ENCODE measurements at places on chromosomes 12 and 14. TPM values are rescaled to one million over a fixed set of nuclear protein-coding genes. Genes with fewer than 3 reads are reported as not detected.
A peak's percentile ranks its signal among the peaks of the same experiment; 100 is the strongest.

The BTG1 gene
- polyA plus RNA-seq: 644 TPM

- no peak for DNase-seq
Measured at GRCh38 chr12:124754949-124755800, 108.5 kb downstream of the SCARB1 start.

GRCh38 chr12:124322271-124322998, 27.5 kb downstream of the RFLNA start:
- no peak for DNase-seq

DNA sequence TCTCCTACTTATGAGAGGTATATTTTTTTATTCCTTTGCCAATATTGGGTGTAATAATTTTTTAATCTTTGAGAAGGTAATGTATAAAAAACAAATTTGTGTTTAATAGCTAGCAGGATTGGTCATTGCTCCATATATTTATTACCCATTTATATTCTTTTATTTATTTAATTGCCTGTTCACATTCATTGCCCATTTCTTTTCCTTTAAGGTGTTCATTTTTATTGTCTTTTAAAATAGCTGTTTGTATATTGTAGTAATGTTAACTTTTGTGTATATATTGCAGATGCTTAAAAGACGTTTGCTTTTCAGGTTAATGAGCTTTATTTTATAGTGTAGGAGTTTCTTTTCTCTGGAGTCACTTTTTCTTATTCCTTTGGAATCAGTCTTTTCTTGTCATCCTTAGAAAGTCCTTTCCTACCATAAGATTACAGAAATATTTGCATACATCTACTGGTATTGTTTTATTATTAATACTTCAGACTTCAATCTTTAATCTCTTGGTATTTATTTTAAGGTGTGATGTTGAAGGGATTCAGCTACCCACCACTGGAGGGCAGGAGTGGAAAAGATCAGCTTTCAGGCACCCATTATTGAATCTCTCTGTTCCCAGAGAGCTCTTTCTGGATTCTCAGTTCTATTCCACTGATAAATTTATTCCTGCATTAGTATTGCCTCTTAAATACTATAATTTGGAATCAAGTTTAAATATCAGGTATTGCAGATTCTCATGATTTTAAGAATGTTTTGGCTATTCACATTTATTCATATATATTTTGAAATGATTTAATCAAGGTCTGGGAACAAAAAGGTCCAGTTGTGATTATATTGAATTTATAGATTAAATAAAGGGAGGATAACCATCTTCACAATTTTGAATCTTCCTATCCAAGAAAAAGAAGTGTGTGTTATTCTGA, 17.3 kb downstream of the PPM1A start:
- DNase-seq: peak; percentile 11

DNA sequence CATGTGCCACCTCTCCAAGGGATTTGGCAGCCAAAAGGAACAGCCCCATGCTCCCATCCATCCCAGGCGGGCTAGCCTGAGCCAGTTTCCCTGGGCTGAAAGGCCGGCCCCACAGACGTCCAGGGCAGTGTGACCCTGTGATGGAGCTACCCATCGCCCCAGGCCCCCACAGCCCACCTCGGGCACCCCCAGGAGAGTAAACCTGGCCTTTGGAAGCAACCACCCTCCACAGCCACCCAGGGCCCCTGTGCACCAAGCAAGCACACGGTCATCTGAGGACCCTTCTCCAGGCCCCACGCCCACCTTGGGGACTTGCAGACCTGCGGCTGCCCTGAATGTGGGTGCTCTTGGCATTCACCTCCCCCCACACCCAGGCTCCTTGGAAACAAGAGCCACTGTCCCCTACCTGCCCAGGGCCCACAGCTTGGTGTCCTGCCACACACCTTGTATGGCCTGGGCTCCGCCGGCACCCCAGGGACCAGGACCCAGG, 8.4 kb downstream of the AHNAK2 start:
- DNase-seq: no peak

GRCh38 chr12:40622246-40622838, 69.9 kb upstream of the CNTN1 start:
- no peak for DNase-seq

- no peak for DNase-seq
Measured at GRCh38 chr12:34342048-34342447, 319.8 kb downstream of the ALG10 start.

DNA sequence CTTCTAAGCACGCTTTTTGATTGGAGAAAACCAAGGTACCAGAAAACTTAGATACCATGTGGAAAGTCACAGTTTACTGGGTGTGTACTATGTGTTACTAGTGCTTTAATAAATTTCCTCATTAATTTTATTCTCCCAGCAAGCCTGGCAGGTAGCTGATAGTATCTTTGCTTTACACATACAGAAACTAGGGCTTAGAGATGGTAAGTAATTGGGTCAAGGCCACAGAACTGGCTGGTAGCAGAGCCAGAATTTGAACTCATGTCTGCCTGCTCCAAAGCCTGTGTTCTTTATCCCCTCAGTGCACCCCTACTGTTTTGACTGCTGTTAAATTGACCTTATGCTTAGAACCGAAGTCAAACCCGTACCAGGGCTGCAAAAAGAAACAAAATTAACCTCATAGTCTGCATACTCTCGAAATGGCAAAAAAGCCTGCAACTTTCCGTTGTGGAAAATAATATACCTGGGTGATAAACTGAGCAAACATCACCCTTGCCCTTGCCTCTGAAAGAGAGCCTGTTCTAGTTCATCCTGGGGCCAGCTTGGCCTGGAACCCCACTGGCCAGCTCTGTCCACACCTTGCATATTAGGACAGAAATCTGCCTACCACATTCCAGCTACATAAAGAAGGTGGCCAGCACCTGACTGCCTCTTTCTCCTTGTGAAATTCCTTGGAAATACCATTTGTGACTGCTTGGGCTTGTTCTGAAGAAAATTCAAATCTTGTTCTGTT, 118.9 kb downstream of the ETV6 start:
- DNase-seq: no peak

GRCh38 chr14:92421751-92422150, 91.8 kb upstream of the RIN3 start:
- DNase-seq: no peak

GRCh38 chr12:94922561-94922960, 80.9 kb downstream of the NDUFA12 start:
- no peak for DNase-seq

DNA sequence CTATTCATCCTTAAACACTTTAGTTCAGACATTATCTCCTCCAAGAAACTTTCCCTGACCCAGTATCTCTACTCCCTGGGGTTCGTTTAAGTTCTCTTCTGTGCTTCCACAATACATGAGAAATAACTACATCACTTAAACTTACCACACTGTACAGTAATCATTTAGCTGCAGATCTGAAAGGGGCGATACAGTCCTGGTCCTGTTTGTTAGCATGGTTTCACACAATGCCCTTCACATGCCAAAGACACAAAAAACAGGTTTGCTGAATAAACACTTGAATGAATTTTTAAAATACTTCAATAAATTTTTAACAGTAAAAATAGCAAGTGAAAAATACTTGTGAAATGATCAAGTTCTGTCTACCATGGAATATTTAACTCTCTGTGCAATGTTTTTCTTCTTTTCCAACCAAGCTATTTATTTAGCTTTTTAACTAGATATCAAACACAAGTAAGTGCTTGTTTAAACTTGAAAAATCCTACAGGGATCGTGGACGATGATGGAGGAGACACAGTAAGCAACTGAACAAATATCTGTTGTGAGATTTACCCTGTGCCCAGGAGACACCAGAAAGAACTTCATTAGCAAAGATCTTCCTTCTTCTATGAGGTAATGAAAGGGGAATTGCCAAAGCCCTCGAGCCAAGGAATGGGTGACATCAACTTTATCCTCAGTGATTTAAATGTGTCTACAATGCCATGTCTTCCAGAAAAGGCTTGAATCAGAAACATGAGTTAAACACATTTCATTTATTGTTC, 255.6 kb upstream of the GRIP1 start:
- DNase-seq: no peak

- DNase-seq: no peak
Measured at GRCh38 chr12:52532636-52533035, 12.4 kb upstream of the KRT5 start.

The KLHL33 gene
- 0.40 TPM for polyA plus RNA-seq

GRCh38 chr12:71772735-71773134, 18.1 kb downstream of the RAB21 start:
- no peak for DNase-seq

DNA sequence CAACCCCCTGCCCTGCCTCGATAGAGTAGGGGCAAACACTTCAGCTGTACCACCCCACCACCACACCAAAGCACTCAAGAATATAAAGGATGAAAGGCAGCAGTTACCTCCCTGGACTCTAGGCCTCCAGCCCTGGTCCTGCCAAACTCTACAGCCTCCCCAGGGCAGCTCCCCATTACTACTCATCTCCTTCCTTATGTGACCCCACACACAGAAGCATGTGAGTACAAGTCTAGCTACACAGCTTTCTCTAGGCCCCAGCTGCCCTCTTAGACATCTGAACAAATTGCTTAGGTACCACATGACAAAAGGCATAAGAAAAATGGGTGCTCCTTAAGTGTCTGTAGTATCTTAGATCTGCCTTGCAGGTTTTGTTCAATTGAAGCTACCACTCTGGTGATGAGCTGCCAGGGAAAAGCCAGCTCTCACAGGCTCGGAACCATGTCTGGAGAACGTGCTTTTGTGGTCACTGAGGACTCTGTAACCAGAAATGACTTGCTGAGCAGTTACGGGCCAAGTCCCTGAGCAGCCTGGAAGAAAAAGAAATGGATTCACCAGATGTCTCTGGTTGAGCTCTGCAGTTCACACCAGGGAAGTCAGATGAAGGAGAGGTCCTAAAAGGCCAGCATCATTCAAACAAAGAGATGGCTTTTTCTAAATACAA, 32.8 kb downstream of the FMNL3 start:
- DNase-seq: no peak

GRCh38 chr12:104177663-104178501, 37.7 kb upstream of the TXNRD1 start:
- no peak for DNase-seq

DNA sequence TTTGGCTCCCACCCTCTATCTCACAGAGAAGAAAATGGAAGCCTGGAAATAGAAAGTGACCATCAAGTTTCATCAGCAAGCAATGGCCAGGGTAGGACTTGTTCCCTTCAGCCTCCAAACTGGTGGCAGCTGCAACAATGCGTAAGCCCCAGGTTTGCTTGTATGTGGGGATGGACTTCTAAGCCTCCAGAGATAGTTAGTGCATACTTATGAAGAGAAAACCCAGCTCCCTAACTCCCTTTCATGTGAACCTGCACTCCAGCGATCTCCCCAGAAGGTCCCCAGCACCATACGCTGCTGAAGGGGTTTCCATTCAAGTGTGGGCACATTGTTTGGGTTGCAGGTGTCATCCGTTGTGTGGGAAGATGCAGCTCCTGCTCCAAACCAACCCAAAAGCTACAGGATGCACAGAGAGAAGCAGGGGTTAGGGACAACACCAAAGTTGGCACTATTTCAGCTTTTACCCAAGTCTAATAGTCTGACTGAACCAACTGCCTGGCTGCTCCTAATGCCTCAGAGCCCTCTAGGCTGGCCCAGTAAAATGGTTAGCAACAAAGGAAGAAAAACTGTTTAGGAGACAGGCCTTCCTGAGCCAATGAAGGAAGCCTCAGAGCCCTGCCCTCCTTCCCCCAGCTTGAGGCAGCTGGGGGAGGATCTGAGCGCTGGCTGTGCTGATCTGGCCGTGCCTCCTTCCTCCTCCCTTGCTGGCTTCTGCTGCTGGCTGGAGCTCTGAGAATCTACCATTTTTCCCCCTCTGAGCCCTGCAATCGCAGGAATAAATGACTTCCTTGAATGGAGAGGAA, 12.3 kb downstream of the ZFP36L1 start:
- DNase-seq: no peak

The PARPBP gene
- 3.0 TPM for polyA plus RNA-seq

GRCh38 chr12:117064596-117064995, 34.6 kb downstream of the TESC start:
- no peak for DNase-seq

- no peak for DNase-seq
Measured at GRCh38 chr12:41683513-41684240, 461.0 kb downstream of the GXYLT1 start.

DNA sequence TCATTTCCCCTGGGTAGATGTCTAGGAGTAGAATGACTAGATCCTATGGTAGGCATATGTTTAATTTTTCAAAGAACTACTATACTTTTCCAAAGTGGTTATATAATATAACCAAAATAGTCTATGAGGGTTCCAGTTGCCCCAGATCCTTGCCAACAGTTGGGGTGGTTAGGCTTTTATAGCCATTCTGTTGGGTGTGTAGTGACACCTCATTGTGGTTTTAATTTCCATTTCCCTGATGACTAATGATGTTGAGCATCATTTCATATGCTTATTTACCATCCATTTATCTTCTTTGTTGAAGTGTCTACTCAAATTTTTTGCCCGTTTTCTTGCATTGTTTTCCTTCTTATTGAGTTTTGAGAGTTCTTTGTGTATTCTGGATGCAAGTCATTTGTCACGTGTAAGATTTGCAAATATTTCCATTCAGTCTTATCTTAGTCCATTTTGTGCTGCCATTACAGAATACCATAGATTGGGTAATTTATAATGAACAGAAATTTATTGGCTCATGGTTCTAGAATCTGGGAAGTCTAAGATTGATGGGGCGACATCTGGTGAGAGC, 4.7 kb downstream of the SYNE2 start:
- no peak for DNase-seq

- DNase-seq: no peak
Measured at GRCh38 chr14:75699331-75699730, 38.3 kb downstream of the TTLL5 start.

- DNase-seq: no peak
Measured at GRCh38 chr12:64323476-64324225, 66.9 kb downstream of the C12orf56 start.

The MYRFL gene
- polyA plus RNA-seq: not detected

The SIX4 gene
- not detected for polyA plus RNA-seq

GRCh38 chr14:75132382-75133086, 5.7 kb upstream of the NEK9 start:
- peak; percentile 63 for DNase-seq

The FITM1 gene
- not detected for polyA plus RNA-seq

GRCh38 chr14:68111097-68111852, 291.7 kb downstream of the RAD51B start:
- DNase-seq: no peak

The ADAM21 gene
- 0.09 TPM for polyA plus RNA-seq

- no peak for DNase-seq
Measured at GRCh38 chr12:105057174-105057573, 27.1 kb downstream of the ALDH1L2 start.

The IL31 gene
- polyA plus RNA-seq: not detected

The PNP gene
- 27.4 TPM for polyA plus RNA-seq

DNA sequence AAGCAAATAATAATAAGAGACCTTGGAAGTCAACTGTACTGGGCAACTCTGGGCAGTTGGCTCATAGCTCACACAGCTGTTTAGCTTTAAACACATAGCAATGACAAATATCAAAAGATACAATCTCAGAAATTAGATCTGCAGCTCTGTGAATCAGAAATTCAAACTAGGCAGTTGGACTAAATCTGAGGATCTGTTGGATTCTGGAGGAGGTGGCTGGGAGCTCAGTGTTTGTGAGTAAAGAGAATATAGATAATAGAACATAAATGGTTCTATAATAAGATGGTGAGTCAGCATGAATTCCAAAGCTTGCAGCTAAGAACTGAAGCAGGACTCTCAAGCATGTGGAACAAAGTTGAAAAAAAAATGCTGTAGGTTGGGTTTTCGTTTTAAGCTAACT, 1949.4 kb upstream of the SEL1L start:
- DNase-seq: no peak

The B4GALNT3 gene
- not detected for polyA plus RNA-seq

GRCh38 chr12:116331876-116332275, 54.4 kb upstream of the MED13L start:
- DNase-seq: no peak

The LTB4R2 gene
- 0.60 TPM for polyA plus RNA-seq

The MMP19 gene
- not detected for polyA plus RNA-seq
